Stomach (tissue), 19 donors: ENCODE measurements at places on chromosomes 6 and 20. TPM values are rescaled to one million over a fixed set of nuclear protein-coding genes. Genes with fewer than 3 reads are reported as not detected.

COX7A2 gene
- 1,121 TPM for total RNA-seq

OPN5 gene
- not detected for total RNA-seq

- peaks cover 21% of the 10 kb centered on the region for H3K4me1 ChIP-seq
- H3K27me3 ChIP-seq = peaks cover 3% of the 10 kb centered on the region
- H3K27ac ChIP-seq = no peak overlapping the region
- DNase-seq = peak; percentile 76
- H3K36me3 ChIP-seq = no peaks in the 10 kb centered on the region
Measured at GRCh38 chr20:1827974-1828785, 67.0 kb upstream of the SIRPA start.

DNA sequence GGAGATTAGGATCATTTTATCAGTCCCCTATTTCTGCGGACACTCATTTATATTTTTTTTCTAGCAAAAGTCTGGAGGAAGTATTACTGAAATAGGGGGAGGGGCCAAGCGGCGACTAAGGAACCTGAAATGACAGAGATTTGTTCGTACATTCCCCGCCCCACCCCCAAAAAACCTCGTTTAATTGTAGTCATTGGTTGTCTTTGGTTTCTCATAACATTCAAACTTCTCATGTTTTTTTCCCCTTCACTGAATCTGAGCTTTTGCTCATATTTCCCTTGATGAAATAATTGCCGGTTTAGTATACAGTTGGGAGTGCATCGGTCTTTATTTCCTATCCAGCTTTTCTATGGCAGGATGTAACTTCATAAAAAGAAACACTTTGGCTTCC, 768 bp upstream of the FYN start:
- H3K36me3 ChIP-seq = no peaks in the 10 kb centered on the region
- DNase-seq = no peak
- H3K27ac ChIP-seq = peak overlapping the region; percentile 86
- peaks cover 44% of the 10 kb centered on the region for H3K4me1 ChIP-seq
- H3K4me3 ChIP-seq = peak overlapping the region; percentile 68

DNA sequence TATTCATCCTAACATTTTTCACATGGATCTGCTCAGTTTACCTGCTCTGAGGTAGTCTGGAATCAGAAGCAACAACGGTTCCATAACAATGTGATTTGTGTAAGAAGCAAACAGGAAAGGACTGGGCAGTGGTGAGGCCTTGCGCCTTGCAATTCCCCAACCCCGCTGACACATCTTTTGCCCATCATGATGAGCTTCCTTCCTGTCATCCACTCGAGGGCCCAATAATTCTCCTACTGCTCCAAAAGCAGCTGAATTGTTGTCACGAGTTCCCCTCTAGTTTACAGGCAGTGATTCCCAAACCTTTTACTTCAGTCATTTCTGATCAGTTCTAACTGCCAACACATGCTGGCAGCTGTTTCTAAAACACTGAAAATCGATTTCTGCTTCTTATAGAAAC, 22.9 kb downstream of the STX7 start:
- H3K4me1 ChIP-seq = peaks cover 11% of the 10 kb centered on the region

DNA sequence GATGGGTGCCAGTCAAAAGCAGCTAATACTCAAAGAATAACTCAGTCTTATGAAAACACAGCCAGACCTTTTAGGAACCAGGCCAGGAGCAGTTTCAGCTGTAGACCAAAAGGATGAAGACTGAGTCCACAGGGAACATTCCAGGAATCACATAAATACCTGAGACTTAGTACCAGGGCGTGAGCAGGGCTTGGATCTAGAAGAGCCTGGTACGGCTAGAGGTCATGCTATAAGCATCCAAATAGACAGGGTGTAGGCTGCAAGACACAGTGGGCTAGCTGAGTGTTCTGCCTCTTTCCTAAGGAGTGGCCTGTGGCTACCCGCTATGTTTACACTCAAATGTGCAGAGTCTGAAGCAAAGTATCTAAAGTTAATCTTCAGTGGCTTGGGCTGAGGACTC, 29.5 kb upstream of the LRRC1 start:
- no peaks in the 10 kb centered on the region for H3K27me3 ChIP-seq
- no peak overlapping the region for H3K27ac ChIP-seq
- DNase-seq = no peak
- H3K4me1 ChIP-seq = no peaks in the 10 kb centered on the region
- H3K36me3 ChIP-seq = no peaks in the 10 kb centered on the region

DNA sequence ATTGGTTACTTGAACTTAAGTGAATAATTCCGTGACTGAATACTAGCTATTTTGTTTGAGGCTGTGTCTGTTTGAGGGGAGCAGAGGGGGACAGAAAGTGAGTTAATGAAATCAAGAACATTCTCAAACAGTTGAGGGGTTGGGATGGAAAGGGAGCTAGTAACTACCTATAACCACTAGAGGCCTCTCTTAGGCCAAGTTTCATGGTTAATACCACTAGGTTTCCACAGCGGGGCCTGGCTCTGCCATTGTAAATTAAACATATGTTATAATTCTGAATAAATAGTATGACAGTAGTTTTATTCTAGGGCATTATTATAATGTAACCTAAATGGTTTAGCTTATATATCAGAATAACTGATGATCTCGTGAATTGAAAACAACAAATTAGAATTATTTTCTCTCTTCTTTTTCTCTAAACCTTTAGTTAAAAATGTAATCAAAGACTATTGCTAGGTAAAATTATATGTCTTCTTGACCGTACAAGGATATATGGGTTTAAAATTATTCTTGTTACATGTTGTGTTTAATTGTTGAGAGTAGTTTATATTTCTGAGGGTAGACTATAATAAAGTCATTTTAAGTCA, 108.1 kb downstream of the BCKDHB start:
- peak; percentile 76 for DNase-seq
- H3K36me3 ChIP-seq = peaks cover 3% of the 10 kb centered on the region
- no peak overlapping the region for H3K4me3 ChIP-seq
- no peak overlapping the region for H3K27ac ChIP-seq

PPP1R14C gene
- 13.8 TPM for total RNA-seq

DNA sequence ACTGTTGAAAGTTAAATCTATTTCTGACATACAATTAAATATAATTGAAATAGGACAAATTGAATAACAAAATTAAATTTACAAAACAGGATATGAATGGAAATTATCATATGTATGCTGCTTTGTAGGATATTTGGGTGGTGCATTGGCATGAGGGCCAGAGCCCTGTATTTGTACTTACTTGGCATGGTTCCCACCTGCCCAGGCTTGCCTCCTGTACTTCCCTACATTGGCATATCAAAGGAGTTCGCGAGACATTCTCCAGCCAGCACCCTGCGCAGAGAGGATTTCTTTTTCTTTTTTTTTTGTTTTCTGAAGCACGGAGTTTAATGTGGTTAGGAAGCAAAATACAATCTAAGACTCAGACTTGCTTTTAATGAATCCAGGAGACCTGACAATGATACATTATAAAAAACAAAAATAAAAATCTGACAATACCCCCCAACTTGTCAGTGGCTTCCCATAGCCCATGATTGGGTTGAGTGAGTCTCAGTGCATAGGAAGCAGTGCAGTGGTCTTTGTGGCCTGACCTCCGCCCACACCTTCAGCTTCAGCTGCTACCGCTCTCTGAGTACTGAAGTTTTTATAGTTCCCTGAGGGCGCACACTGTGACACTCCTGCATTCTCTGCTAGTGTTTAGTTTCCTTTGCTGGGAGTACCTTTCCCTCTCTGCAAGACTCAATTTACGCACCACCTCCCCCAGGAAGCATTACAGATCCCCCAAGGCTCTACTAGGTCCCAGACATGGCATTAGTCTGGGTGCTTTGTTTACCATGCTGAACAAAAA, 440.8 kb downstream of the UTRN start:
- H3K27ac ChIP-seq = no peak overlapping the region
- no peaks in the 10 kb centered on the region for H3K36me3 ChIP-seq
- H3K27me3 ChIP-seq = no peaks in the 10 kb centered on the region
- no peak overlapping the region for H3K4me3 ChIP-seq
- no peaks in the 10 kb centered on the region for H3K4me1 ChIP-seq

SPDEF gene
- total RNA-seq = 28.0 TPM

CFB gene
- 270 TPM for total RNA-seq

DNA sequence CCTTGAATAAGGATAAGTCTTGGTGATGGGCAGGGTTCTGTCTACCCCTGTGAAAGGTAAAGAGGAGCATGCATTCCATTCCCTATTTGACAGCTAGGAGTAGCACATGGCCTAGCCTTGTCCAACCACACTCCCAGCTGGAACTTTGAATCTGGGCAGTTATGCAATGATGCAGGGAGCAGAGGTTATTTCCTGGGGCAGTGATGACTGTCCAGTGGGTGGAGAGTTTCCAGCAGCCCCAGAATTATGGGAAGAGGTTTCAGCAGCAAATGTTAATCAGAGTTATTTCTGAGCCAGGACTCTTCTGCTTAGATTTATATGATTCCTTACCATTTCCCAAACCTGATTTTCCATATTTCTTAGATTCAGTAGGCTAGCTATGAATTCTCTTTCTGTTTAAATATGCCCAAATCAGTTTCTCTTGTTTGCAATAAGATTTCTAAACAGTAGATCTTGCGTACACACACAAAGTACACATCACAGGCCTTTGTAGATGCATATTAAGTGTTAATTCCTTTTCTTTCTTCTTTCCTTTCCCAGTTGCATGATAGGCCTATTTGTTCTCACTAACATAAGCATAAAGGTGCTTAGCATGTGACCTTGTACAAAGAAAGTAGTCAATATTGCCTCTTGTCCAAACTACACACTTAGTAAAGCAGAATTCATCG, 17.3 kb upstream of the TXLNB start:
- H3K27me3 ChIP-seq = no peaks in the 10 kb centered on the region
- DNase-seq = peak; percentile 44
- no peaks in the 10 kb centered on the region for H3K36me3 ChIP-seq

SPINT3 gene
- not detected for total RNA-seq

PLG gene
- total RNA-seq = not detected

DNA sequence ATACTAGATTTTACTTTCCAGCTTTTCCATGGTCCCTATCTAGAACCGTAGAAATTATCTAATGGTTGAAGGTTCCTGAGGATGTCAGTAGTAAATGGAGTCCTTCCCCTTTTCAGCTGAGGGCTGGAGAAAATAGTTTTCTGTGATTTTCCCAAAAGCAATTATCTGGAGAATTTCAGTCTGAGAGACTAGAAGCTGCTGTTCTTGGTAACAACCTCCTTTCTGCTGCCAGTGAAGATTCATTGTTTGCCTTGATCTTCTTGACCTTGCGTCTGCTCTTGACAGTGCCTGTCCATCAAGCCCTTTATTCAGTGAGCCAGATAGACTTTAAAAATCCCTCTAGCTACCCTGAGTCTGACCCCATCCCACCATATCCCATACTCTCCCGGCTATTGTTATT, 73.1 kb downstream of the PHACTR2 start:
- H3K27ac ChIP-seq = no peak overlapping the region
- H3K36me3 ChIP-seq = peaks cover 12% of the 10 kb centered on the region
- no peaks in the 10 kb centered on the region for H3K27me3 ChIP-seq
- DNase-seq = no peak
- H3K4me3 ChIP-seq = no peak overlapping the region
- peaks cover 64% of the 10 kb centered on the region for H3K4me1 ChIP-seq

- H3K4me3 ChIP-seq = no peak overlapping the region
- peak; percentile 45 for DNase-seq
- H3K4me1 ChIP-seq = no peaks in the 10 kb centered on the region
- no peaks in the 10 kb centered on the region for H3K27me3 ChIP-seq
Measured at GRCh38 chr6:129936329-129937165, 75.4 kb upstream of the TMEM244 start.

LHFPL5 gene
- total RNA-seq = not detected

KIF6 gene
- total RNA-seq = 1.4 TPM

C6orf15 gene
- not detected for total RNA-seq

- H3K4me3 ChIP-seq = no peak overlapping the region
- peaks cover 8% of the 10 kb centered on the region for H3K36me3 ChIP-seq
- H3K27ac ChIP-seq = no peak overlapping the region
Measured at GRCh38 chr6:17519120-17519519, 81.0 kb upstream of the FAM8A1 start.

LPA gene
- not detected for total RNA-seq

- no peaks in the 10 kb centered on the region for H3K27me3 ChIP-seq
- no peak overlapping the region for H3K4me3 ChIP-seq
- no peaks in the 10 kb centered on the region for H3K36me3 ChIP-seq
Measured at GRCh38 chr6:137297887-137298286, 78.7 kb upstream of the IFNGR1 start.

ROS1 gene
- total RNA-seq = 3.6 TPM

ARMH2 gene
- not detected for total RNA-seq

GRCh38 chr20:49214571-49214970, 4.6 kb upstream of the DDX27 start:
- DNase-seq = no peak
- H3K27ac ChIP-seq = no peak overlapping the region
- H3K4me1 ChIP-seq = no peaks in the 10 kb centered on the region
- H3K4me3 ChIP-seq = no peak overlapping the region
- no peaks in the 10 kb centered on the region for H3K27me3 ChIP-seq

DNA sequence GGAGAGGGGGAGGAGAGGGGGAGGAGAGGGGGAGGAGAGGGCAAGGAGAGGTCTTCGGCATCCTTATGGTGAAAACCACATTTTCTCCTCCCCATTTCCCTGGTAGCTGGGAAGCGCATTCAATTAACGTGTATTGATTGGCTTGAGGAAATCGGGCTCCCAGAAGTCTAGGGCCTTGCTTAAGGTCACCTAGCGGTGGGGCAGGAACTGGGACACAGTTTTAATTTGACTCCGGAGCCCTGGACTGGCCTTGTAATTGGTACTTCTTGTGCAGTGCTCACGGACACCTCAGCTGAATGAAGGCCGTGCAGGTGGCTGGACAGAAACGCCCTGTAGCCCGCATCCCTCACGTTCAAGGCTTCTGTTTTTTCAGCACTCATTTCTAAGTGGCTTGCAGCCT, 42.8 kb downstream of the CTCFL start:
- no peak overlapping the region for H3K4me3 ChIP-seq
- H3K36me3 ChIP-seq = no peaks in the 10 kb centered on the region
- H3K4me1 ChIP-seq = no peaks in the 10 kb centered on the region

GTSF1L gene
- total RNA-seq = not detected

CPXM1 gene
- 16.2 TPM for total RNA-seq

- no peak overlapping the region for H3K4me3 ChIP-seq
- H3K36me3 ChIP-seq = no peaks in the 10 kb centered on the region
- no peak overlapping the region for H3K27ac ChIP-seq
- no peaks in the 10 kb centered on the region for H3K4me1 ChIP-seq
Measured at GRCh38 chr6:21555197-21555596, 38.4 kb upstream of the SOX4 start.

RWDD2A gene
- total RNA-seq = 0.58 TPM

PDYN gene
- not detected for total RNA-seq

GRCh38 chr6:143743301-143744166, 65.8 kb downstream of the PHACTR2 start:
- H3K27ac ChIP-seq = peak overlapping the region; percentile 72
- peak overlapping the region; percentile 1 for H3K4me3 ChIP-seq
- no peak for DNase-seq
- H3K36me3 ChIP-seq = no peaks in the 10 kb centered on the region
- no peaks in the 10 kb centered on the region for H3K27me3 ChIP-seq

DNA sequence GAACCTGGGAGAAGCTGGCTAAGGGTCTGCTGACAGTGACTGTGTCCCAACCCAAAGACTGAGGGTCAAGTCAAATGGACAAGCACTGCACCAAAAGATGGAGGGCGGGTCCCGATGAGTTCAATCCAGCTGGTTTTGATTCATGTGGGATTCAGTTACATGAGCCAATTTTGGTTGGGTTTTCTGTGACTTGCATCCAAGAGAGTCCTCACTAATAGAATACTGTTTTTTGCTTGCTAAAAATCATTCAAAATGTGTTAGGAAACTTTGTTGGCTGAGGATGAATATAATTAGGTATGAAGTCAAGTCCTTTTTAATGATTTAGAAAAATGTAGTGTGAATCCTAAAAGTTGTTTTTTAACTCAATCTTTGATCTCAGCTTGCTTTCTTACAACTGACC, 323.8 kb upstream of the NOX3 start:
- H3K4me1 ChIP-seq = no peaks in the 10 kb centered on the region
- H3K4me3 ChIP-seq = no peak overlapping the region
- no peaks in the 10 kb centered on the region for H3K27me3 ChIP-seq
- no peaks in the 10 kb centered on the region for H3K36me3 ChIP-seq
